Stimulated activated CD4-positive, alpha-beta T cell treated with anti-CD3 and anti-CD28 coated beads, Interleukin-4, amount 100 ng/mL, for 1 hour (primary cell): ENCODE measurements at places on chromosomes 3 and 15.
A peak's percentile ranks its signal among the peaks of the same experiment; 100 is the strongest.

DNA sequence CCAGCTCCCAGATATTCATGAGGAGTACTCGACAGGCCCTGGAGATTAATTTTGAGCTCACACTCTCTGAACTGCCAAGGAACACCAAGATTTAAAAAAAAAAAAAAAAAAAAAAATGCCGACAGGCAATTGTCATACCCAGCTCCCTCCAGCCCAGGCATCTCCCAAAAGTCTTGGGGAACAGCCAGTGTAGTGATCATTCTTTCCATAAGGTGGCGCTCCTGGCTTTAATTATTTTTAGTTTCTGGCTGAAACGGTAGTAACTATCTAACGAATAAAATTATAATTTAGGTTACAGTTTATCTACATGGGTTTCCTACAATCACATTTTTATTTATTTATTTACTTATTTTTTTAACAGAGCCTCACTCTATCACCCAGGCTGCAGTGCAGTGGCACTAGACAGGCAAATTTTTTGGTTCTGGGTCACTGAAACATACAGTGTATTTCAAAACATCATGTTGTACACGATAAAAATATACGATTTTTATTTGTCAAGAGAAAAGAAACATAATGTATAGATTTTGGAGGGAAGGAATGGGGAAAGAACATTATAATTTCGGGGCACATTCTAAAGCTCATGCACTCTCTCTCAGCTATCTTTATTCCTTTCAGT, 157.3 kb downstream of the ADAMTS9 start:
- no peak for DNase-seq

DNA sequence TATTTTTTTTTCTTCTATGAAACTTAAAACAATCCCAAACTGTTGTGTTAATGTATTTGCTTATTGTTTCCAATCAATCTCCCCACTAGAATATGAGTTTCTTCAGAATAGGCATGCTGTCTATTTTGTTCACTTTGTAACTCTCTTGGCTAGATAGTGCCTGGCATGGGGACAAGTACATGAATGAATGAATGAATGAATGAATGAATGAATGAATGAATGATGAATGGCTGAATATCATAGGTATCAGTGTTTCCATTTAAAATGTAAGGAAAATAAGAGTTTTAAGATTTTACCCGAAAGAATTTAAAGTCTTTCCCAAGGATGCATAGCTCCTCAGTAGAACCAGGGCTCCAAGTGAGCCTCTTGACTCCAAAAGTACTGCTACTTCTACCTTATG, 294.9 kb upstream of the GADL1 start:
- DNase-seq: no peak

DNA sequence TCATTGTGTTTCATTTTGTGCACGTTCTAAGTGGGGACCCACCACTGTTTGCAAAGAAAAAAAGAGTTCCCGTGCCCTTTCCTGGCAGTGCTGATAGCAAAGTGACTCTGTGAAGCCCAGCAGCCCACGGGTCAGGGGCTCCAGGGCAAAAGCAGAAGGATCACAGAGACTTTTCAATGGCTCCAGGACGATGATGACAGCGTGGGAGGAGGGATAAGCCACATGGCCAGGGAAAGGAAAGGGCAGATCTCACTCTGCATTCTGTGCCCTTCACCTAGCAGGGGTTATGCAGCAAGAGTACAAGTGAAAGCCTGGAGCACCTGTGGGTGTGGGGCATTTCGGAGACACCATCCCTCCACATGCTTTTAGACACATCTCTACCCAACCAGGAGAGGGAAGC, 35.4 kb downstream of the SEMA5B start:
- DNase-seq: no peak

- DNase-seq: no peak
Observed at GRCh38 chr3:190446573-190447279, 3.0 kb downstream of the TMEM207 start.

DNA sequence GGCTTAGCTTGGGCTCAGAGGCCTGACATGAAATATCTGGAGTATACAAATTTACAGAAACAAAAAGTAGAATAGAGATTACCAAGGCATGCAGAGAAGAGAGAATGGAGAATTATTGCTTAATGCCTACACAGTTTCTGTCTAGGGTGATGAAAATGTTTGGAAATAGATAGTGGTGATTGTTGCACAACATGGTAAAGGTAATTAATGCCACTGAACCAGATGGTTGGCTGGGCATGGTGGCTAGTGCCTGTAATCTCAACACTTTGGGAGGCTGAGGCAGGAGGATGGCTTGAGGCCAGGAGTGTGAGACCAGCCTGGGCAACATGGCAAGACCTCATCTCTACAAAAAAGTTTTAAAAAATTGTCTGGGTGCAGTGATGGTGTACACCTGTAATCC, 46.6 kb upstream of the OSBPL11 start:
- no peak for DNase-seq

DNA sequence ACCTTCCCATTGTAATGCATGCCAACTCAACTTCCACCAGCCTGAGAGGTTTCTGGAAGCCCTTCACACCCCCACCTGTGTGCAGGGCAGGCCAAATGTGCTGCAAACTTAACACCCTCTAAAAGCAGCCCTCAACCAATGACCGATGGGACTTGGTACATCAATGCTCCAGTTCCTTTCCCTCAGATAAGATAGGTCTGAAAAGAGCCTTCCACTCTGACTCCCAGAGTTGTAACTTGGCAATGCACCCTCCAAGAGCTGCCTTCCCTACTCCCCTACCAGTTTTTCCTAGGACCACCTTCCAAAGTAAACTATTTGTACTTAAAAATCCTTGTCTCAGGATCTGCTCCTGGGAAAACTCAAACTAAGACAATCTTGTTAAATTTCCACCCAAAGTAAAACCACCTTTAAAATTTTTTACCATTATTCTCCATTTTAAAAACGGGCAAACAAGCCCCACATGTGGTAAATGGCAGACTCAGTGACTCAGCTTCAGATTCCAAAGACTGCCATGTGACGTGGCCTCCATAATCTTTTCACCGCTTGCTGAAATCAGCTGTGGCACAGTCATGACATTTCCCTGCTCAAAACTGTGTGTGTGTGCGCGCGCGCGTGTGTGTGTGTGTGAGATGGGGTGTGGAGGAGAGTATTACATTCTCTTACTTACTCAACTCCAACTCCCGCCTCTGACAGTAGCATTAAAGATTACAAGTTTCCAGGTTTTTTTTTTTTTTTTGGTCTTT, 17.2 kb downstream of the RASGRP1 start:
- DNase-seq: peak; percentile 32

- no peak for DNase-seq
Observed at GRCh38 chr15:38944536-38944935, 379.9 kb upstream of the RASGRP1 start.

- DNase-seq: no peak
Observed at GRCh38 chr3:160126761-160127160, 98.5 kb upstream of the C3orf80 start.

GRCh38 chr15:41928100-41928499, 34.2 kb upstream of the SPTBN5 start:
- no peak for DNase-seq

DNA sequence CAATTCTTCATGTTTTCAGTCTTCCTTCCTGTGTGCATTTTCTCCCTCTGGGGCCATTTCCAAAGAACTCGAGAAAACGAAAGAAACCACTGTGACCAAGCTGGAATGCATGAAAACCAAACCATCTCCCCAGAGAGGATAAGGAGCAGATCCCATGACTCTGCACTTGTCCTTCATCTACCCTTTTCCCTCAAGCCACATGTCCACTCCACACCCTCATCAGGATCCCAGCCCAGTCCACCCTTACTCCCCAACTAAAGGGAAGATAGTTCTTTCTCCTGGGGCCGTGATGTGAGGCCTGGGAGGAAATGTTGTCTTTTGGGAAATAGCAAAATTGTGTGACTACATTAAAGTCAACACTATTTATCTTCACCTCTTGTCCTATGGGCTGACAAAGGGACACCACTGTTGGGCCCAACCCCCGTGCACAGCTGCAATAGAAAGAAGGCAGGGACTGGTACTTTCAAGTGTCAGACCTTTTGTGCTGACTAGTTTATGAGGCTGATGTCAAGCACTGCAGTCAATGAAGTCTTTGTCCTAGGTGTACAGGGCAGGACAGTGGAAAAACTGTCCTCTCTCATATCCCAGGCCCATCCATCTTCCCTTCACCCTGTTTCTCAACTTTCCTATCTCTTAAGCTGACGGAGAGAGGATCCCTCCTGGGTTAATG, 487.1 kb upstream of the NR2F2 start:
- DNase-seq: no peak

DNA sequence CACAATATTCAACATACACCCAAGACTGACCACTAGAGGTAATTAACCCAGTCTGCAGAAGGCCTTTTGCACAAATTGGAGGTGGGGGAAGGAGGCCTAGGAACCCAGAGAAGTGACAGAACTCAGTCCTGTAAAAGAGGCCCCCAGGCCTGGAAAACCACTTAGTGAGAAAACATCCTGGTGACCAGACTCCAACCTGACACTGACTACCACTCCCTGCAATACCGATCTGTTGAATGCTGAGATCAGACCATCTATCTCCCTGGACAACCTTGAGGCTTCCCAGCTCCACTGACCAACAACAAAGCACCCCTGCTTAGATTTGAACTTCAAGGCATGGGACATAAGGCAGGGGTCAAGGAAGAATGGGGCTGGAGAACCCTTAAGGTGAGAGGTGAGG, 261.9 kb upstream of the WNT5A start:
- no peak for DNase-seq

DNA sequence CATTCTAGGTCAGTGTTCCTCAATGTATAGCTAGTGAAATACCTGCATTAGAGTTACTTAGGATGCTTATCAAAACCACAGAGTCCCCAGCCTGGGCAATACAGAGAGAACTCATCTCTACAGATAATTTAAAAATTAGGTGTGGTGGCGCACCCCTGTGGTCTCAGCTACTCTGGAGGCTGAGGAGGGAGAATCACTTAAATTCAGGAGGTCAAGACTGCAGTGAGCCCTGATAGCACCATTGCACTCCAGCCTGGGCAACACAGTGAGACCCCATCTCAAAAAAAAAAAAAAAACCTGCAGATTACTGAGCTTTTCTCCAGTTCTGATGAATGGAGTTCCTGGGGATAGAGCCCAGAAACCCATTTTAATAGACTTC, 10.1 kb upstream of the MINDY2 start:
- DNase-seq: peak; percentile 17

DNA sequence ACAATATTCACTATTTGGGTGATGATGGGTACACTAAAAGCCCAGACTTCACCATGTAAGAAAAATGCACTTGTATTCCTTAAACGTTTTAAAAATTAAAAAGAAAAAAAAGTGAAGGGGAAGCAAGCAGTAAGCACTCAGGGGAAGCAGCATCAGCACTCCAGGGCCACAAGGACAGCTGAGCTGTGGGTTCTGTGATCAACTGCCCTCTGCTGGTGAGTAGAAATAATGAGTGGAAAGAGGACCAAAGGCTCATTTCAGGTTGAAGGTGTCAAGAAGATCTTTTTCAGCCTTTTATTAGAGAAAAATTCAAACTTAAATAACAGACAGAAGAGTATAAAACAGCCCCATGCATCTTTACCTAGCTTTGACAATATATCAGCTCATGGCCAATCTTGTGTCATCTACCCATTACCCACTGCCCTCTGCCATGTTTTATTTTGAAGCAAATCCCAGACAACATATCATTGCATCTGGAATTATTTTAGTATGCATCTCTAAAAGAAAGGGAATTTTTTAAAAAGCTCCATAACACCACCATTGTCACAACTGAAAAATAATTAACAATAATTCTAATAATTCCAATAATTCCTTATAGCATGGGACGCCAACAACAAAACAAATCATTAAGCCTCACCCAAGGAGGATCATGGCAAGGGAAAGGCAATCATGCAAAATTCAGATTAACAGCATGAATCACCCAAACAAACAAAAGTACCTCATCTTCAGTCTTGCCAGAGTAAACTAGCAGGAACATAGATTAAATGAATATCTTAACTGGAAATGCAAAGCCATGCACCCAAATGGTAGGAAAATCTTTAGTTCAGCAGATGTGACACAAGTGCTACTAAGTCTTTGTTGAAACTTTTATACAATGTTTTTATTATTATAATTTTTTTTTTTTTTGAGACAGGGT, 42.5 kb downstream of the TAMM41 start:
- peak; percentile 8 for DNase-seq

DNA sequence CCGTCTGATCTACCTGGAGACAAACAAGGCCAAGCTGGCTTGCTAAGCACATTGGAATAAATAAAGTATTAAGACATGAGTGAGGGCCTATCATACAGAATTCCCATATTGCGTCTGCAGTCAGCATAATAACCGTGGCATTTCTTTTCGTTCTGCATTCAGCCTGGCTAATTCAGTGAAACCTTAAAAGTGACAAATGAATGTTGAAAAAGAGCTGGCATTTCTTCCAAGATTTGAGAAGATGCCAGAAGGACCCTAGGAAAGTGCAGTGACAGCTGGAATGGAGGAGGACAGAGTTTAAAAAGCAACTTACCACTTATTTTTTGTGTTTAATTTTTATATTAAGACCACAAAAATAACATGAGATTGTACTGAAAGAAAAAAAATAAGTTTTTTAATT, 67.1 kb downstream of the SUCLG2 start:
- no peak for DNase-seq

- DNase-seq: no peak
Observed at GRCh38 chr3:58355179-58355578, 22.5 kb downstream of the PXK start.

- no peak for DNase-seq
Observed at GRCh38 chr3:174132421-174133042, 726.6 kb upstream of the NAALADL2 start.

- no peak for DNase-seq
Observed at GRCh38 chr15:48602358-48603122, 43.0 kb downstream of the FBN1 start.

- peak; percentile 8 for DNase-seq
Observed at GRCh38 chr15:28107111-28107903, 8.2 kb upstream of the OCA2 start.

- DNase-seq: no peak
Observed at GRCh38 chr3:72523429-72524151, 324.7 kb downstream of the SHQ1 start.

DNA sequence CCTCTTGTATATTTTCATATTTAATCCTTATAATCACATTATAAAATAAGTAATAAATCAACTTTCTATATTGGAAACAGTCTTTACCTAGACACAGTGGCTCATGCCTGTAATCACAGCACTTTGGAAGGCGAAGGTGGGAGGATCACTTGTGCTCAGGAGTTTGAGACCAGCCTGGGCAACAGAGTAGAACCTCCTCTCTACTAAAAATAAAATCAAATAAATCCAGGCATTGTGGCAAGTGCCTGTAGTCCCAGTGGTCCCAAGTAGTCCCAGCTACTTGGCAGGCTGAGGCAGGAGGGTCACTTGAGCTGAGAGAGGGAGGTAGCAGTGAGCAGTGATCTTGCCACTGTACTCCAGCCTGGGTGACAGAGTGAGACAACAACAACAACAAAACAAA, 975.1 kb downstream of the ROBO1 start:
- no peak for DNase-seq

DNA sequence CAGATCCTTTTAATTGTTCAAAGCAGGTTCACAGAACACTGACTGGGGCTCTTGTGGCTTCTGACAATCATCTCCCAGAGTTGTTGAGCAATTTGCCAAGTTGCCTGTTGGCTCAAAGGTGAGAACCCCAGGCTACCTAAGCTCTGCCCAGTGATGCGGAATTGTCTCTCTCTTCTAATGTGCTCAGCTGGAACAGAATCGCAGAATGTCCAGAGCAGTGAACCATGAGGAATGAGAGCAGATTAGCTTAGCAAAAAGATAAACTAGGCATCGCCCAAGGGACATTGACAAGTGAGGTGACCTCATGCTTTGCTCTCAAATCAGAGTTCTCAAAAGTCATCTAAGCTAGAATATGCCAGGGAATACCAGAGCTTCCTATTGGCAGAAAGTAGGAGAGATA, 148.1 kb downstream of the WDR76 start:
- no peak for DNase-seq
